Activated CD8-positive, alpha-beta memory T cell treated with anti-CD3 and anti-CD28 coated beads, Interleukin-2, amount 10 ng/mL, durations not matched to agents 7 days and 5 days (primary cell): ENCODE measurements at places on chromosomes 3 and 15. TPM values are rescaled to one million over a fixed set of nuclear protein-coding genes. Genes with fewer than 3 reads are reported as not detected.

The LEO1 gene
- 33.4 TPM for total RNA-seq

The HCN4 gene
- total RNA-seq = not detected

The PARP14 gene
- total RNA-seq = 133 TPM

The HYAL1 gene
- total RNA-seq = 0.15 TPM

The ARHGEF26 gene
- 0.09 TPM for total RNA-seq

The KLHL40 gene
- not detected for total RNA-seq

The DNASE1L3 gene
- not detected for total RNA-seq

The SENP7 gene
- 21.2 TPM for total RNA-seq

The POPDC2 gene
- 2.3 TPM for total RNA-seq

The TRIM71 gene
- 0.09 TPM for total RNA-seq

The VEPH1 gene
- not detected for total RNA-seq

The MYLK gene
- total RNA-seq = 0.96 TPM

The CTSH gene
- 33.9 TPM for total RNA-seq

The SEC62 gene
- total RNA-seq = 47.7 TPM

The CLDN18 gene
- not detected for total RNA-seq

The BCL2A1 gene
- 13.8 TPM for total RNA-seq

The TGM4 gene
- total RNA-seq = not detected

The ACP3 gene
- total RNA-seq = not detected

The PIGZ gene
- total RNA-seq = 1.6 TPM

The FAM81A gene
- 2.5 TPM for total RNA-seq

The CACNA2D2 gene
- 0.56 TPM for total RNA-seq

The PTH1R gene
- total RNA-seq = not detected

The ILDR1 gene
- 4.5 TPM for total RNA-seq

The TIMP4 gene
- total RNA-seq = not detected

The PPP1R14D gene
- total RNA-seq = not detected

The GPR149 gene
- not detected for total RNA-seq

The IL5RA gene
- not detected for total RNA-seq

The SPINT1 gene
- 4.0 TPM for total RNA-seq

The FETUB gene
- total RNA-seq = not detected

The ONECUT1 gene
- not detected for total RNA-seq

The LINGO1 gene
- not detected for total RNA-seq

The GOLGA6A gene
- total RNA-seq = not detected

The LDHAL6B gene
- not detected for total RNA-seq

The BFSP2 gene
- 2.1 TPM for total RNA-seq

The SLC28A2 gene
- total RNA-seq = not detected
